ENCODE measurements at places on chromosomes 13 and 19. TPM values are rescaled to one million over a fixed set of nuclear protein-coding genes. Genes with fewer than 3 reads are reported as not detected.

Gene DKKL1
- 0.21 TPM for total RNA-seq

- DNase-seq: no peak
Measured at GRCh38 chr13:52882785-52883184, 34.3 kb upstream of the PCDH8 start.

DNA sequence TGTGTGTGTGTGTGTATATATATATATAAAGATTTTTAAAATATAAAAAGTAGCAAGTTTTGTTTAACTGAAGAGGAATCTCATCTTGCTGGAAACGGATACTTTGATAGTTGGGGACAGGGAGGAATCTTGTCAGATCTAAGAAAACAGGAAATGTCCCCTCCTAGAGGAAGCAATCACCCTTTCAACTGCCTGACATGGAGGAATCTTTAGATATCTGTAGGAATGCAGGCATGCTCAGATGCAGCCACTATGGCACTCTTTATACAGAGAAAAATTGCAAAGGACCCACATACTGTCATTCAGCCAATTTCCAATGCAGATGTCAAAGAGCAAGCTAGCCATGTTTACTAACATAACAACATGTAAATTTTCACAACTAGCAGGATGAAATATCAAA, 38.8 kb downstream of the ZNF611 start:
- DNase-seq: no peak

GRCh38 chr13:87671753-87672605, 808 bp downstream of the SLITRK5 start:
- peak; percentile 1 for DNase-seq

Gene WDR88
- total RNA-seq: not detected

Data from A172 (cell line).